ENCODE measurements at places on chromosomes 5 and 9.
A peak's percentile ranks its signal among the peaks of the same experiment; 100 is the strongest.

DNA sequence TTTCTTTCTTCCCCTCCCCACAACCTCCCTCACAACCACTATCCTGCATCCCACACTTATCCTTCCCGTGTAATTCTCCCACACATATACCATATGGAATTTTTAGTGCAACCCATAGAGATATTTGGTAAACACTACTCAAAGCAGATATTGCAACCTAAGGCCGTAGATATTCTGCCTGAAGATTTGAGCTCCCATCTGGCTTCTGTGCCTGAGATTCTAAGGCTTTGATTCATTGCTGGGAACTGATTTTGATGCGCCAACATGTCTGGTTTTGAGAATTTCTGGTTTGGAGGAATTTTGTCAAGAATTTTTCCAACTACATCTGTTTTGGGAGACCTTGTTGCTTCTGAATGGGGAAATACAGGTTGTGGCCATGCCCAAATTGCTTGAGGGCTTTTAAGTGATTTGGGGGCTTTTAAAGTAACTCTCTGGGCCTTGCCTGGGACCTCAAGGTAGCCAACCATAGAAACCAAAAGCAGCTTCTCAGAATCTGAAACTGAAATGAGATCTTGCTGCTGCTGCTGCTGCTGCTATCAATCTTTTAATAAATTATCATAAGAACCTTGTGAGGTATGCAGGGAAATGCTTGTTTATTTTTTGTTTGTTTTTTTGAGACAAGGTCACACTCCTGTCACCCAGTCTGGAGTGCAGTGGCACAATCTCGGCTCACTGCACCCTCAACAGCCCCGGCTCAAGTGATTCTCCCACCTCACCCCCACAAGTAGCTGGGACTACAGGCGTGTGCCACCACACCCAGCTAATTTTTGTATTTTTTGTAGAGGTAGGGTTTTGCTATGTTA lies 36.2 kb downstream of the PLAC8L1 start:
- DNase-seq: no peak

DNA sequence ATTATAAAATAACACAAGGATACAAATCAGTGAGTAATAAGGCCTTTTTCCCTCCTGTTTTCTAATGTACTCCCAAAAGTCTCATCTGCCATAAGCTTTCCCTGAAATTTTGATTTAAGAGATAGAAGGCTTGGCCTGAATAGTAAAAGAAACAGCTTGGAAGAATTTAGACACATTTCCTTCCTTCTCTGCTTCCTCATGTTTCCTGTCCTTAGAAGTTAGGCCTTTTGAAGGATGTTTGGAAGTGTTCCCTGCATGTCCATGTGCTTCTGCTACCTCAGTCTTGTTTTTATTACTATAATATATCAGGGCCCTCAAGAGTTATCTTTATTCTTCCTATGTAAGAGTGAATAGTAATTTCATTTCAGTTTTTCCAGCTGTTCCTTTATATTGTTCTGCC lies 242.7 kb downstream of the DEPDC1B start:
- DNase-seq: no peak

- DNase-seq: no peak
Measured at GRCh38 chr5:172636279-172637050, 4.6 kb upstream of the NEURL1B start.

GRCh38 chr9:136847088-136847825 lies 2.0 kb upstream of the PHPT1 start:
- no peak for DNase-seq

GRCh38 chr5:90477073-90477472 lies 2.4 kb downstream of the POLR3G start:
- DNase-seq: no peak

GRCh38 chr9:98218562-98219363 lies 26.3 kb upstream of the CORO2A start:
- DNase-seq: no peak

DNA sequence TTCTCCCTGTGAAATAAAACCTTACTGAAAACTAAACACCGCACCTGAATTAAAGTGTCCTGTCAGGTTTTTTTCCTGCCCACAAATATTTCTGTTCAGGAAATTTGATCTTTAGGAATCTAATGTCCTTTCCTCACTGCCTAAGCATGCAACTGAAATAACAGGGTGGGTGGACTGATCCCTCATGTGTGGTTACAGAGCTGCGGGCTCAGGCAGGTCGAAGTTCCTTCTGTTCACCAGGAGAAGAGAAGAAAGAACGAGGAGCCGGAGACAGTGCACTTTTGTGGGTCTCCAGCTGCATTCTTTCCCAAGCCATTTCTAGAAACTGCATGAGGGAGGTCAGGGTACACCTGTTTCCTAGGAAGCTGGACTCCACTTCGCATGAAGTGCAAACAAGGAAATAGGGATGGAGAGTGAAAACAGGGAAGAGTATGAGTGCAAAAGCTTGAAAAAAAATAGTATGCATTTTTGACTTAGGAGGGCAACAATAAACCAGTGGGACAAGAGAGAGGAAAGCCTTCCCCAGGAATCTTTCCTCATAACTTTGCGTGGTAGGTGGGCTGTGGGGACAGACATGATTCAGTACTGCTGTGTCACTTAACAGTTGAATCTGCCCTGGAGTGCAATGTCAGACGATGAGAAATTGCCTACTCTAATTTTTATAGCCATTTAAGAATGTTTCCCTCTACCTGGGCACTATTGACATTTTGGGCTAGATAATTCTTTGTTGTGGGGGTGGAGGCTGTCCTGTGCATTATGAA lies 60.3 kb downstream of the GCNT1 start:
- no peak for DNase-seq

GRCh38 chr5:34886392-34887119 lies 28.7 kb downstream of the RAD1 start:
- DNase-seq: no peak

- DNase-seq: no peak
Measured at GRCh38 chr9:76643399-76644117, 120.7 kb upstream of the PCA3 start.

DNA sequence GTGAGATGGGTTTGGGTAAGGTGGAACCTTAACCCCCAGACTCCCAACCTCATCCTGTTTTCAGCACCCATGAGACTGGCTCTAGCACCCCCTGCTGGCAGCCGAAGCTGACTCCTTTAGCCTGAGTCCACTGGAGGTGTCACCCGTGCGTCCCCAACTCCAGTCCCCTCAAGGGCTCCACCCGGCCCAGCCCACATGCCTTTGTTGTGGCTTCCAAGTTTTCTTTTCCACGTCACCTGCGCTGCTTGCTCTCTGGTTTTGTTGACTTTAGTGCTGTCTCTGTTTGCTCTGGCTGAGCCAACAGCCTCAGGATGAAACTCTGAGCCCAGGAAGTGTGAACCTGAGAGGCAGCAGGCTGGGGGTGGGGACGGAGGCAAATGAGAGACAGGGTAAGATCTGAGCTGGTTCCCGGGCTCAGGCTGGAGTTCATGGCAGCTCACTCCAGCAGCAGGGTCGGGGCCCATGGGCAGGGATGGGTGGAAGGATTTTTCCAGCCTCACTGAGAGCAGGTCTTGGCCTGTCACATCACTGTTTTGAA lies 13.2 kb upstream of the AQP7 start:
- peak; percentile 92 for DNase-seq

DNA sequence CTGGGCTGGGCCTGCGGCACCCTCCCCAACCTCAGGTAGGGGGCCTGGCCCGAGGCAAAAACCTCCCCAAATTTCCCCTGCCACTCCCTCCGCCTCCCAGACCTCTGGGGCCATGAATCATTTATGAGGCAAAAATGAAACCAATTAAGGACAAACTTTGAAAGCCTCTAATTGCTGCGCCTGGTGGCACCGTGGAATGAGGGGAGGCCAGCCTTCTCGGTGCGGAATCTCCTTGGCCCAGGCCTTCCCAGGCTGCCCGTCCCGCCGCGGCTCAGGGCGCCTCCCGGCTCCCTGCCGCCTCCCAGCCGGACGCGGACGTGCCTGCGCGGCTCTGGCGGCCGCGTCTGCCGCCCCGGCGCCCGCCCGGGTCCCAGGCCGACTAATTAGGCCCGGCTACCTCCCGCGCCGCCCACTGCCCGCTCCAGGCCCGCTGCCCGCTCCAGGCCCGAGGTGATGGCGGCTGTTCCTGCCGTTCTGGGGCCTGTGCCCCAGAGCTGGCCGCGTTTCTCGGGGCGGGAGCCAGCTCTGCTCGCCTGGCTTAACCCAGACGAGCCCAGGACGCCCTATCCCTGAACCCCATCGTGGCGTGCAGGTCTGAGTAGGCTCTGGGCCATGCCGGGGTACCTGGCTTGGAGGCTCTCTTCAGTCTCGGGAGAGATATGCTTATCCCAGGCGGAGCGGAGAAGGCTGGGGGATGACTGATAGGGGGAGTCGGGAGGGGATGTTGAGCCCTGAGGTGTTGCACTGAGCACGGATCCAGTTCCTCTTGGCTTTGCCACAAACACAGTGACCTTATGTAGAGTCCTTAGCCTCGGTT lies 20.1 kb downstream of the CXXC5 start:
- no peak for DNase-seq

DNA sequence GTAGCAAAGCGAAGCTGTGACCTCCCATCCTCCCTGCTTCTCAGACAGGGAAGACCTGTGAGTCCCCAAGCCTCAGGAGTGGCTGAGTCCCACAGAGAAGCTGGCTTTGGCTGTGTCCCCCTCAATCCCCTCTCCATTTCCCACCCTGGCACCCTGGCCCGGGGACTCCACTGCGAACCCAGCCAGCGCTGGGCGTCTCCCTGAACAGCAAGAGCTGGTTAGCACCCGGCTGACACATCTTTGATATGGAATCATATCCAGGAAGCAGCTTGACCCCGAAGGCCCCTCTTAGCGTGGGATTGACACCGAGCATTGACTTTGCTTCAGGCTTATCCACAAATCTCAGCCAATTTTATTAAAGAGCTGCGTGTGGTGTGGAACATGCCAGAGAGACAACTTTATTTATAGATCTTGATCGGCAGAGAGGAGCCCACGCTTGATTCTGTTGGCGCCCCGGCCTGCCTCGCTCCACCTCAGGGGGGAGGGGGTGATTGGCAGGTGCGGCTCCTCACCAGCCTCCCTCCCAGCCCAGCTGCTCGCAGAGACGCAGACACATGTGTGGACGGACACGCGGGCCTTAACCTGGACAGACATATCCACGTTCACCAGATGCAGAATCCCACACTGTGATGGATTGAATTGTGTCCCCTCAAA lies 120.7 kb upstream of the MVB12B start:
- no peak for DNase-seq

DNA sequence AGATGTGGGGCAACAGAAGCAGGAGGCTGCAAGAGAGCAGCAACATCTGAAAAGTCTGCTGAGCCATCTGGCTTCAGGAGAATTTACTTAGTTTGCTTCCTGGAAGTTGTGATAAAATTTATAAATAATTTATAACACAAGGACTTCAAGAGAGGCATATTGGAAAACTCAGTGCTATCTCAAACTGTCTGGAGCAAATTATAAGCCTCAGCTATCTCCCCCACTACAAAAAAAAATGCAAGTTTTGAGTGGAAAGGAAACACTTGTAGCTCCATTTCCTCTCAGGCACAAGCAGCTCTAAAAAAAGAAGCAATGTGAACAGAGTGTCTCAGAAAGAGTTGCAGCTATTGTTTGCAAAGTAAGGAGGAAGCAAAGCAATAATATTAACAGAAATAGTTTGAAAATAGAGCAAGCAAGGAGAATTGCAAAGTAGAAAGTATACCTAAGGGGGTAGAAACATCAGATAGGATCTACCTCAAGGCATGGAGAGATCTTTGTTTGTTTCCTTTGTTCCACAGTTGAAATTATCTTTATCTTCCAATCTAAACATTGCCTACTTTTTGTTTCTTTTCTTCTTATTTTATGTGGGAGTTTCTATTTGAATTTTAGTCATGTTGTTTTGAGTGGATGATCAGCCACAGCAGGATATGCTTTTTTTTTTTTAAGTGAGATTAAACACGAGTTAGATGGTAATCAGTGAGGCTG lies 55.9 kb upstream of the IL6ST start:
- no peak for DNase-seq

- DNase-seq: no peak
Measured at GRCh38 chr9:84828046-84828445, 158.5 kb downstream of the NTRK2 start.

GRCh38 chr9:129218918-129219317 lies 40.9 kb upstream of the IER5L start:
- DNase-seq: no peak

DNA sequence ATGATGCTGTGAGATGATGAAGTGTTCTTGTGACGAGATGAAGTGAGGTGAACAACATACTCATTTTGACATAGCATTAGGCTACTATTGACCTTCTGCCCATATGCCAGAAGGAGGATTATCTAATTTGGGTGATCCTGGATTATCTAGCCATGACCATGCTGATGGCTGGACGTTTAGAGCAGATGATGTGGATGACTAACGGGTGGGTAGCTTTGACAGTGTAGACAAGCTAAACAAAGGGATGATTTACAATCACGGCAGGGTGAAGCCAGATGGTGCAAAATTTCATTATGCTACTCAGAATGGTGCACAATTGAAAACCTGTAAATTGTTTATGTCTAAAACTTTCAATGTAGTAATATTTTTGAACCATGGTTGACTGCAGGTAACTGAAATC lies 2403.4 kb upstream of the ACO1 start:
- no peak for DNase-seq

- DNase-seq: no peak
Measured at GRCh38 chr9:129473523-129474244, 147.2 kb downstream of the C9orf50 start.

DNA sequence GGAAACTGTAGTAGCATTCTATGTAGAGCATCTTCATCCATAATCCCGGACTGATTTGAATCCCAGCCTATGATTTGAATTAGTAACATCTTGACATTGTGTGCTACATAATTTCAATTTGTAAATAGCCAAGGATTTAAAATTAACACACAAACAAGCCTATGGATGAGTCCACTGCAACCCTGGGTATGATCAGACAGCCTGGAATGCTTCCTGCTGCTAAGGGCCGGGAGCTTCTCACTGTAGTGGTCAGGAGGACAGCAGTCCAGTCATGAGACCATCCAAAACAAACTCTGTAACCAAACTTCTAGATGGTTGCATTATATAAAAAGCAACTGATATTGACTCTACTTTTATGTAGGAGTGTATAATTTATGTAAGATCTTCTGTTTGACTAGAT lies 539.3 kb downstream of the MTRR start:
- no peak for DNase-seq

DNA sequence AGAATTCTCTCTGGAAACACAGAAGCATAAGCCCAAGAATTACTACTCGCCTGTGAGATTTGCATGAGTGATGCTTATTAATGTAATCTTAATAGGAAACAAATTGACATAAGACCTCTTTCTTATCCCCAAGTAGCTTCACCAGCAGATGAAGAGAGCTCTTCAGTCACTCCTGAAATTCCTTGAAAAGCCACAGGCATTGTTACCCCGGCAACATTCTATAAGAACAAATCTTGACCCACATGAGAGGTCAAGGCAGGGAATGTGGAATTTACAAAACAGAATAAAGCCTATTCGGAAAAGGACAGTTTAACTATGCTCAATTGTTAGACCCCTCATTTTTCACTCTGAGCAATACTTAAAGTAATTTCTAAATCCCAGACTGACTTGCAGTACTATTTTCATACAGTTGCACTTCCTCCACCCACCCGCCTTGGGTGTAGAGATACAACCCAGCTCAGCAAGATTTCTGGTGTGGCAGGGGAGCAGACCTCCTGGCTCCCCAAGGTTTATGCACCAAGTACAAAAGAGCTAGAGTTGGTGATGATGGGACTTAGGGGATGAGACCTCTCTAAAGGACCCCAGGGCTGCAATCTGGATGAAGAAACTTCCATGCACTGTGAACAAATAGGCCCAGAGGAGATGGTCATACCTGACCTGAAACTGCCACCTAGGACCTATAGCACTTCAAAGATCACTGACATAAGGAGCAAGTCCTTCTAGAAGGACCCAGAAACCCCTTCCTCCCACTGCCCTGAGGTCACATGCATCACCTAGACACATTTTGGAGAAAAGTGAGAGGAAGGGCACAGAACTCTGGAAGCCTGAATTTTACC lies 242.1 kb downstream of the ZNF608 start:
- no peak for DNase-seq
